ENCODE measurements at places on chromosomes 3 and 15. TPM values are rescaled to one million over a fixed set of nuclear protein-coding genes. Genes with fewer than 3 reads are reported as not detected.

Gene COL7A1
- polyA plus RNA-seq: 45.3 TPM

Gene HGD
- polyA plus RNA-seq: not detected

Gene OR5H2
- polyA plus RNA-seq: not detected

Gene SMC4
- polyA plus RNA-seq: 17.4 TPM

Gene GOLGB1
- polyA plus RNA-seq: 29.3 TPM

Gene TM4SF4
- not detected for polyA plus RNA-seq

Gene FSIP1
- polyA plus RNA-seq: 3.8 TPM

Gene GASK1A
- polyA plus RNA-seq: 1.6 TPM

Gene ARPP21
- 12.8 TPM for polyA plus RNA-seq

Gene P2RY14
- polyA plus RNA-seq: not detected

Gene TM4SF18
- 0.42 TPM for polyA plus RNA-seq

Gene TMEM212
- not detected for polyA plus RNA-seq

Gene RAB43
- 0.57 TPM for polyA plus RNA-seq

Gene ABHD17C
- polyA plus RNA-seq: 19.1 TPM

Gene BTLA
- not detected for polyA plus RNA-seq

Gene CGGBP1
- 120 TPM for polyA plus RNA-seq

Gene CILP
- polyA plus RNA-seq: 1.4 TPM

Gene IQCF5
- polyA plus RNA-seq: not detected

Gene WDR72
- 0.05 TPM for polyA plus RNA-seq

Gene CCDC54
- polyA plus RNA-seq: not detected

Gene GOLGA8M
- not detected for polyA plus RNA-seq

Gene CKMT1A
- 14.0 TPM for polyA plus RNA-seq

Gene SEMA3G
- not detected for polyA plus RNA-seq

Gene ZBBX
- polyA plus RNA-seq: 2.7 TPM

Gene CPN2
- polyA plus RNA-seq: not detected

Gene SLC6A20
- not detected for polyA plus RNA-seq

Gene INSYN1
- polyA plus RNA-seq: 21.3 TPM

Gene CCR2
- polyA plus RNA-seq: not detected

Gene APOD
- not detected for polyA plus RNA-seq

Gene UCN2
- 0.68 TPM for polyA plus RNA-seq

Gene TLR9
- not detected for polyA plus RNA-seq

Gene UQCC5
- polyA plus RNA-seq: 5.2 TPM

Gene CFAP92
- polyA plus RNA-seq: 1.6 TPM

Gene PEAK1
- polyA plus RNA-seq: 5.2 TPM

Gene TRIM71
- polyA plus RNA-seq: 4.0 TPM

Gene GREM1
- polyA plus RNA-seq: 0.40 TPM

Gene FGF12
- polyA plus RNA-seq: 2.1 TPM

Gene DNAH12
- 1.8 TPM for polyA plus RNA-seq

Gene FETUB
- not detected for polyA plus RNA-seq

Gene NEK10
- 17.6 TPM for polyA plus RNA-seq

Gene FBXW12
- not detected for polyA plus RNA-seq

Gene PLSCR2
- not detected for polyA plus RNA-seq

All from neural cell (in vitro differentiated cells).